Esophagus muscularis mucosa (tissue), 4 donors: ENCODE measurements at places on chromosomes 1 and 21. TPM values are rescaled to one million over a fixed set of nuclear protein-coding genes. Genes with fewer than 3 reads are reported as not detected.

DNA sequence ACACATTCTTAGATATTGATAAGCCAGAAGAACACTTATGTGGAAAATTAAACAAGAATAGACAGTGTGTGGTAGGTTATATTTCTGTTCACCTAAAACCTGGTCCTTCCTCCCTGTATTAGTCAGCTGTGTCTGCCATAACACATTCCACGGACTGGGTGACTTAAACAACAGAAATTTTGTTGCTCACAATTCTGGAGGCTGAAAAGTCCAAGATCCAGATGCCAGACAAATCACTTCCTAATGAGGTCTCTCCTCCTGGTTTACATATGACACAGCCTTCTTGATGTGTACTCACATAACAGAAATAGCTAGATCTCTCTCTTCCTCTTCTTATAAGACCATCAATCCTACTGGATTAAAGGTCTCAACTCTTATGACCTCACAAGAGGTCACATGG lies 25.7 kb downstream of the JMJD4 start:
- H3K27me3 ChIP-seq, result no peaks in the 10 kb centered on the region
- no peaks in the 10 kb centered on the region for H3K4me1 ChIP-seq
- no peak overlapping the region for H3K27ac ChIP-seq
- peak; percentile 21 for DNase-seq
- H3K4me3 ChIP-seq, result no peak overlapping the region
- H3K36me3 ChIP-seq, result no peaks in the 10 kb centered on the region

GRCh38 chr1:115672224-115673009 lies 30.6 kb downstream of the VANGL1 start:
- H3K4me3 ChIP-seq, result no peak overlapping the region
- no peaks in the 10 kb centered on the region for H3K27me3 ChIP-seq
- peak overlapping the region; percentile 67 for H3K27ac ChIP-seq
- no peak for DNase-seq
- peaks cover 73% of the 10 kb centered on the region for H3K4me1 ChIP-seq

- H3K4me3 ChIP-seq, result no peak overlapping the region
- H3K36me3 ChIP-seq, result peaks cover 5% of the 10 kb centered on the region
- no peaks in the 10 kb centered on the region for H3K27me3 ChIP-seq
- no peak for DNase-seq
These were observed 40.2 kb downstream of the GPR161 start for GRCh38 chr1:168096296-168097165.

DNA sequence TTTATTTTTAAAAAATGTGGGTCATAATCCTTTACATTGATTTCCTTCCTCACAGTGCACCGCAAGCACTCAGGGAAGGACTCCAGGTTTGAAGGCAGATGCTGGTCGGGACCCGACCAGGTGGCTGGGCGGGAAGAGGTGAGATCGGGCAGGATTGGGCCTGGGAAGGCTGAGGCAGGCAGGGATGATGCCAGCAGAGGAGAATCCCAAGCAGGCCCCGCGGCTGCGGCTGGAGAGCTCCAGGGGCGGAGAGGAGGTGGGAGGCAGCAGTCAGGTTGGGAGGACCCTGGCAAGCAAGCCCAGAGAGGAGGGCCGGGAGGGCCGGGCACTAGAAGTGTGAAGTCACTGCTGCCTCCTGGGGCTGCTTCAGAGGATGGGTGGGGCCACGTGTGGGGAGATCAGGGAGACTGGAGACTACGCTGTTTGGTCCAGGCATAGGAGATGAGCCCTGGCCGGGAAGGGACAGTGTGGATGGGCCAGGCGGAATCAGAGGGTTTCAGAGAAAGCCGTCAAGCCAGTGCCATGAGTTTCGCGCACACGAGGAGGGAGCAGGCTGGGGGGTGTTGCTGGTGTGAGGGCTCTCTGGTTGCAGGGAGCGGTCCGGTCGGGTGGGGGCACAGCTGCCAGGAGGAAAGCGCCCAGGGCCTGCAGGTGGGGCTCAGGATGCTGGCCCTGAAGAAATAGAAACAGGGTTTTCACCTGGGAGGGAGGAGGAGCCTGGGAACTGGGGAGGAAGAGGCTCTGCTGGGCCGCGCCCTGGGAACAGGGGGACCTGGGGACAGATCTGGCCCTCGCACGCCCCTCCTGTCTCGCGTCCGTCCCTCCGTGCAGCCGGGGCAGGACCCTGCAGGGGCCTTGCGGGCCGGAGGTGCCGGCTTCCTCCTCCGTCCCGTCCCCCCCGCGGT lies 888 bp upstream of the COL18A1 start:
- H3K4me1 ChIP-seq, result peaks cover 54% of the 10 kb centered on the region
- peak overlapping the region; percentile 79 for H3K27ac ChIP-seq
- no peaks in the 10 kb centered on the region for H3K27me3 ChIP-seq
- H3K4me3 ChIP-seq, result peak overlapping the region; percentile 66

DNA sequence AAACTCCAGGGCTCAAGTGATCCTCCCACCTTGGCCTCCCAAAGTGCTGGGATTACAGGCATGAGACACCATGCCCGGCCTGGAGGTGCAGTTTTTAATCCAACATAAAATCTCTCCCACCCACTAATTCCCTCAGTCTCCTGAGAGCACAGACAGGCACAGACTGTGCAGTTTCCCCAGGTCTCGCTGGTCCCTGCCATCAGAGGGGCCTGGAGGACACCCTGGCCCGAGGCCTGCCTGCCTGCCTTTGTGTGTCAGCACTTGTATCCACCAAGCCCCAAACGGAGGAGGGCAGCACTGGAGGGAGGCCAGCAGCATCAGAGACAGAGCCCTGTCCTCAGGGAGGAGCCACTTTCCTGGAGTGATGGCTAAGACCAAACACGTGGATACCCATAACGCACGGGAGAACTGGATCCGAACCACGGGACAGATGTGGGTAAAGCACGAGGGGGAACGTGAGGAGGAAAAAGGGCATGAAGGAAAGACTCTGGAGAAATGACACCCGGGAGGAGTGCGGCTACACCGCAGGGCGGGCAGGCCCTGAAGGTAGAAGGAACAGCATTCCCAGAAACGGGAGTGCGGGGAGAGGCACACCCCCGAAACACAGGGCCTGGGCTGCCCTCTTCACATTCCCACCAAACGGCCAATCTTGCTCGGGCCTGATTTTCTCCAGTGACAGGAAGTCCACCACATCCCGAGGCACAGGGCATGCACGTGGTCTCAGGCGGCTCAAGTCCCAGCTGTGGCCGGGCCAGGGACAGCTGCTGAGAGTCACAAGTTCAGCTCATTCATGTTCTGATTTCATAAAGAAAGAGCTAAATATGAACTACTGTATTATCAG lies 29.7 kb downstream of the NPHP4 start:
- H3K27me3 ChIP-seq, result no peaks in the 10 kb centered on the region
- H3K4me3 ChIP-seq, result no peak overlapping the region
- H3K36me3 ChIP-seq, result peaks cover 72% of the 10 kb centered on the region
- DNase-seq, result no peak

Gene CD5L
- not detected for total RNA-seq

DNA sequence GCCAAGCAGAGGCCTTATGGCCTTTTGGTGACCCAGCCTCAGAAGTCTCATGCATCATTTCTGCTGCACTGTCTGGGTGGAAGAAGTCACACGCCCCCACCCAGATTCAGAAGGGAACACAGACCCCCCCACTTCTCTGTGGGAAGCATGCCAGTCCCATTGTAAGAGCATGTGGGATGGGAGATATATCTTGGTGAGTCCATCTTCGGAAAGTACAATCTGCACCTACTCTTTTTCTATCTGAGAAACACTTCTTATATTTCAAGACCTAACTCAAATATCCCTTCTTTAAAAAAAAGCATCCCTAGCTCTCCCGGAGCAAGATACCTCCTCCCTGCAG lies 159.6 kb upstream of the FGGY start:
- H3K27ac ChIP-seq, result no peak overlapping the region
- H3K4me1 ChIP-seq, result peaks cover 5% of the 10 kb centered on the region
- DNase-seq, result peak; percentile 62
- no peaks in the 10 kb centered on the region for H3K27me3 ChIP-seq
- H3K4me3 ChIP-seq, result no peak overlapping the region

- H3K4me3 ChIP-seq, result no peak overlapping the region
- no peaks in the 10 kb centered on the region for H3K27me3 ChIP-seq
- no peaks in the 10 kb centered on the region for H3K36me3 ChIP-seq
These were observed 6.6 kb downstream of the SDC3 start for GRCh38 chr1:30901798-30902581.

Gene PRDX6
- total RNA-seq, result 529 TPM

DNA sequence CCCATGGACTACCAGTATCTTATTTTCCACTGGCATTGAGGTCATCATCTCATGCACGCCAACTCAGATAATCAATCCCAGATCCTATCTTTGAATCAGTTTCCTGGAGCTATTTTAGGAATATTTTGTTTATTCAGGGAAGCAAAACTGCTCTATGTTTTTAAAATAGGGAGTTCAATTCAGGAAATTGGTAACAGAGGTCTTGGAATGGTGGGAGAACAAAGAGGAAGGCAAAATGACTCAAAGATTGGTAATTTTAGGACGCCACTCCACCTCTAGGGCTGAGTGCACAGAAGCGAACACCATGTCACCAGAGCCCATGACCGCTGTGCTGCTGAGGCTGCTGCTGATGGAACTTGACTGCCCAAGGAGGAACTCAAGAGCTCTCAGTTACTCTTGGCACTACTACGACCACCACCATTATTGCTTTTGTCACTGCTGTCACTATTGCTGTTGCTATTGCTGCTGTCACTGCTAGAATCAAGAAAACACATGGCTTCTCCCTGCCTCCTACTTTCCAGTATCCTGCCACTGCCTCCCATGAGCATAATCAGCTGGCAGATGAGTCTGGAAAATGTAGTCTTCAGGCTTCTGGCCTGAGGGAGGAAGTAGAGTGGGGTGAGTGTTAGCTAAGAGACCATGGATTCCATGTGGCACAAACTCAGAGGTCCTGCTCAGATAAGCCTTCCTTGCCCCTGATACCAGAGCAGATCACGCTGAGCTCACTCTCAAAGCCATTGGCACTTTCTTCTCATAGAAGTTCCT lies 71.6 kb upstream of the CNIH3 start:
- H3K36me3 ChIP-seq, result no peaks in the 10 kb centered on the region
- no peak overlapping the region for H3K27ac ChIP-seq
- no peaks in the 10 kb centered on the region for H3K27me3 ChIP-seq
- no peak overlapping the region for H3K4me3 ChIP-seq

Gene OR6N1
- not detected for total RNA-seq

Gene RBM11
- 0.42 TPM for total RNA-seq

GRCh38 chr21:30097791-30098190 lies 68.8 kb downstream of the CLDN17 start:
- no peaks in the 10 kb centered on the region for H3K27me3 ChIP-seq
- H3K4me3 ChIP-seq, result no peak overlapping the region
- DNase-seq, result no peak
- no peak overlapping the region for H3K27ac ChIP-seq
